ENCODE measurements at places on chromosomes 7 and 10.

DNA sequence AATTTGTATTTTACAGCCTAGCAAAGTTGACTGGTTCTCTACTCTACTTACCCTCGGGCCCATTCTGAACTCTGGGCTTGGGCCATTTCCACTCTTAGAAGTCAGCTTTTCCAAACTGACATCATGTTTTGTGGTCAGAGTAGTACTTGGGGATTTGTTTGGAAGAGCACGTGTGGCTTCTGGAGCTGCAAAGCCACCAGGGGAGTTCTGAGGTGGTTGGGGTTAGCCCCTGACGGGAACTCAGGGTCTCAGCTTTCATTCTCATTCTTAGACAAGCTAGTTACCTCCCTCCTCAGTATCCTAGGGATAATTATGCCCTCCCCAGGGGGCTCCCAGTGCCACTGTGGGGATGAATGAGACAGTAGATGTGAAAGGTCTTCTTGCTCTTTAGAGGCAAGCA lies 647.7 kb upstream of the GALNT17 start:
- no peak for DNase-seq

- DNase-seq = no peak
Measured at GRCh38 chr10:62638062-62638477, 166.4 kb upstream of the ADO start.

DNA sequence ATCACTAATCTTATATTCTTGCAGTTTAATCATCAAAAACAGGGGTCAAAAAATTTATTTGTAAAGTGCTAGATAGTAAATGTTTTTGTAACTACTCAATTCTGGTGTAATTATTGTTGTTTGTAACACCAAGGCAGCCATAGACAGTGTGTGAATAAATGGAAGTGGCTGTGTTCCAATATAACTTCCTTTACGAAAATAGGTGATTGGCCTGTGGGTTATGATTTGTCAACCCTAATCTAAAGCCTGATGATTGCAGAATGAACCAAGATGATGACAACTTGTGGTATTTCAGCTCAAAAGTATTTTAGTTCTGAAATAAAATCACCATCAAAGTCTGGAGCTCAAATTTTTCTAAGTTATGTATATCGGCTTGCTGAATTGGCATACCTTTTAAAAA lies 34.4 kb upstream of the ETV1 start:
- no peak for DNase-seq

DNA sequence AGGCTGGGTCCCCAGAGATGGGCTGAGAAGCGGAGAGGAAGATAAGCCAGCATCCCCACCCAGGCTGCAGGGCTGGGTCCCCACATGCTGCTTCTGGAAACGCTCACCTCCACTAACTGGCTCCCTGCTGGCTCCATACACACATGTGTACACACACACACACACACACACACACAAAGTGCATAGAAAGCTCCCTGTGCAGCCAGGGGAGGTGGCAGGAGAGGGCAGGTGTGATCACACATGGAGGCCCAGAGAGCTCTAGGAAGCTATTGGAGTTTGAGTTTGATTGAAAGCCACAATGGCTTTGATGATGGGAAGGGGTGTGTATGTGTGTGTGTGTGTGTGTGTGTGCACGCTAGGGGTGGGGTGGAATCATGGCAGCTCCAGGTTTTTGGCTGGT lies 29.3 kb downstream of the CXCL12 start:
- no peak for DNase-seq

- DNase-seq = no peak
Measured at GRCh38 chr10:67541411-67541810, 154.6 kb downstream of the CTNNA3 start.

- DNase-seq = no peak
Measured at GRCh38 chr10:117925369-117925768, 121.4 kb downstream of the RAB11FIP2 start.

- no peak for DNase-seq
Measured at GRCh38 chr7:42348071-42348470, 111.1 kb upstream of the GLI3 start.

DNA sequence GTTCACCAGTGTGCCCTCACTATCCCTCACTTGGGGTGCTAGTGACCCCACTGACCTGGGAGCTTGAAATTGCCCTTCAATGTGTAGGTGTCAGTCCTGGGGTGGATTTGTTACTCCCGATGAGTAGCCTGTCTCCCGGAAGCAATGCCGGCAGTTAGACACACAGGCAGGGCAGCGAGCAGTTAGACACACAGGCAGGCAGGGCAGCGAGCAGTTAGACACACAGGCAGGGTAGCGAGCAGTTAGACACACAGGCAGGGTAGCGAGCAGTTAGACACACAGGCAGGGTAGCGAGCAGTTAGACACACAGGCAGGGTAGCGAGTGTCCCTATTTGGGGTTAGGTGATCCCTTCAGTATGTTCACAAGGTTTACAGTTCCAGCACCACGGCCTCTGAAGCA lies 44.0 kb downstream of the VWA2 start:
- no peak for DNase-seq

All from WTC11 (cell line).